ENCODE measurements at places on chromosomes 1 and 21. TPM values are rescaled to one million over a fixed set of nuclear protein-coding genes. Genes with fewer than 3 reads are reported as not detected.

CLK2 gene
- total RNA-seq: 29.7 TPM

RIMS3 gene
- 3.1 TPM for total RNA-seq

ITLN1 gene
- 3.4 TPM for total RNA-seq

KIAA1614 gene
- 5.8 TPM for total RNA-seq

SPATA45 gene
- total RNA-seq: not detected

KIF14 gene
- total RNA-seq: 8.5 TPM

DIPK1A gene
- 21.8 TPM for total RNA-seq

FNDC5 gene
- total RNA-seq: 50.5 TPM

PKP1 gene
- total RNA-seq: 4.0 TPM

COL9A2 gene
- total RNA-seq: 8.7 TPM

DYNLT4 gene
- not detected for total RNA-seq

CR1 gene
- total RNA-seq: 6.7 TPM

TM2D1 gene
- 104 TPM for total RNA-seq

RHD gene
- 0.69 TPM for total RNA-seq

RBM11 gene
- total RNA-seq: 0.85 TPM

DPT gene
- 175 TPM for total RNA-seq

Measured in urinary bladder (tissue), 4 donors.